ENCODE measurements at places on chromosomes 5 and 9. TPM values are rescaled to one million over a fixed set of nuclear protein-coding genes. Genes with fewer than 3 reads are reported as not detected.

KLHL3 gene
- 1.6 TPM for total RNA-seq

TMC1 gene
- total RNA-seq = not detected

WDR38 gene
- total RNA-seq = not detected

- DNase-seq = no peak
Measured at GRCh38 chr9:113431191-113431590, 20.6 kb downstream of the C9orf43 start.

DNA sequence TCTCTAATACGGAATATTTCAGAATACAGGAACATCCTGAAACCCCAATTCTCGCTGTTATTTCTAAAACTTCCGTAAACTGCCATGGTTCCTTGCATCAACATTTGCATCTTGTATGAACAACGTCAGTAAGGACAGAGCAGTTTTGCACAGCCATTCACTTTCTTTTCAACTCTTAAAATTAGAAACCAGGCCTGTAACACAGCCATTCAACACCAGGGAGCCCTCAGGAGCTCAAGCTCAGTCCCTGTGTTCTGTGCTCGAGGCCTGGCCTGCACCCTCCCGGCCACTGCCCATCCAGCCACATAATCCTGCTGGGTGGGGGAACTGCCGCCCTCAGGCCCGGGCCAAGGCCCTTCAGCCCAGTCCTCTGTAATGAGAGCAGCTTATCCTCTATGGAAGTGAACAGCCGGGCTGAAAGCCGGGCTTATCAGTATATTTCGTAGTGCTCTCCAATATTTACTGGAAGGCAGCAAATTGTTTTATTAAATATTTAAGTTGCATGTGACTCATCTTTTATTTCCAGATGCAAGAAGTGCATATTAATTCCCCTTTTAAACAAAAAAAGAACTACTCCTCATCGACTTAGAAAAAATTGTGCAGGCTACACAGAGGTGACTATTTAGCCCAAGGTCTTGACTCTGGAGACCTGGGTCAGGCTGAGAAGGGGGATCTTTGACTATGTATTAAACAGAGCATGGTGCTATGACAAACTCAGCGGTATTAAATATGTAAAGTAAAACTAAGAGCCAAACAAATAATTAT is 33.2 kb upstream of the SLC6A3 start:
- DNase-seq = no peak

DNA sequence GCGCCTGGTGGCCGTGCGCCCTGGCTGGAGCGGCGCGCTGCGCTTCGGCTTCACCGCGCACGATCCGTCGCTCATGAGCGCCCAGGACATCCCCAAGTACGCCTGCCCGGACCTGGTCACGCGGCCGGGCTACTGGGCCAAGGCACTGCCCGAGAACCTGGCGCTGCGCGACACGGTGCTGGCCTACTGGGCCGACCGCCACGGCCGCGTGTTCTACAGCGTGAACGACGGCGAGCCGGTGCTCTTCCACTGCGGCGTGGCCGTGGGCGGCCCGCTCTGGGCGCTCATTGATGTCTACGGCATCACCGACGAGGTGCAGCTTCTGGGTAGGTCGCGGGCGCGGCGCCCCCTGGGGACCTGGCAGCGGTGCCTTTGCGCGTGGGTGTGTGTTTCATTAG is 28.9 kb downstream of the NEURL1B start:
- DNase-seq = no peak

DNA sequence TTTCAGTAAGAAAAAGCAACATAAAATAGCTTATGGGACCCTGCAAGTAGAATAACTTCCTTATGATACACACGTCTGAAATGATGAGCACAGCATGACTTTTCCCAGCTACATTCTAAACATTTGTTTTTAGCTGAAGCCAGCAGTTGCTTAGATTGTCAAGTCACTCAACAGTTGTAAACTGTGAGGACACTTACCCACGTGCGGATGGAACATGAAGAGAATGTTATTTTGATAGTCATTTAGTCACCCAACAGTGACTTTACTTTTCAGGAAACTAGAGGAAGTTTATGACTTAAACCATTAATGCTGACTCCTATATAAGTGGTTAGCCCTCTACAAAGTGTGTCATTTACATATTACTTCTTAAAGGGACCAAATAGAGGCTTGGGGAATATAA is 3.0 kb downstream of the HACD4 start:
- no peak for DNase-seq

- no peak for DNase-seq
Measured at GRCh38 chr5:14385019-14385418, 196.6 kb upstream of the OTULINL start.

- DNase-seq = no peak
Measured at GRCh38 chr9:85443190-85443598, 298.6 kb downstream of the AGTPBP1 start.

GRCh38 chr5:107858324-107858723 is 187.6 kb upstream of the EFNA5 start:
- no peak for DNase-seq

DNA sequence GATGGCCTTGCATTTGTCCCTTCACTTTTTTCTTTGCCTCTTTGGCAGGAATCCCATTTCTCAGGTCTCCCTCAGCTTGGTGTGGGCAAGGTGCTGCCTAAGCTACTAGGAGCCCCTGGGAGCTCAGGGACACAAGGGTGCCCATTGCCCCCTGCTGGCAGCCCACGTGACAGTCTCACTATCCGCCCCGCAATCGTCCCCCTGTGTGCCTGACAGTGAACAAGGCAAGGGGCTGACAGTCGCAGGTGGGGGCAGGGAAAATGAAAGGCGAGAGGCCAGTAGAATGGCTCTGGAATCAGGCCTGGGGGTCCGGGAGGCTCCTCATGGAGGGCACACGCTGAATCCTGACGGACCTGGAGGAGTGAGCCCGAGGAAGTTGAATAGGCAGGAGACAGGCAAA is 2.0 kb upstream of the PCDH12 start:
- no peak for DNase-seq

- DNase-seq = no peak
Measured at GRCh38 chr9:125953314-125954019, 206.3 kb downstream of the PBX3 start.

DNA sequence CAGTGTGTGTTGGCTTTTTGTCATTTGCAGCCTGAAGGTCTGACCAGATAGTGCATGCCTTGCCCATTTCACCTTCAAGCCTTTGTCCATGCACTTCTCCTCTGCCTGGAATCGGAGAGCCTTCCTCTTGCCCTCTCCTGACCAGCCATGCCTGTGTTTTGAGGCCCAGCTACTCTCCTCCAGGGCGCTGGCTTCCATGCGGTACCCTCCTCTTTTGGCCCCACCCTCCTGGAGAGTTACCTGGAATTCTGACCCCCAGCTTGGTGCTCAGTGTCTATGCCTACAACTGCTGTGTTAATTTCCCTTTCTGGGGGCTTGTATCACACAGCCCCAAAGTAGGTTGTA is 52.5 kb downstream of the CXXC5 start:
- DNase-seq = no peak

DNA sequence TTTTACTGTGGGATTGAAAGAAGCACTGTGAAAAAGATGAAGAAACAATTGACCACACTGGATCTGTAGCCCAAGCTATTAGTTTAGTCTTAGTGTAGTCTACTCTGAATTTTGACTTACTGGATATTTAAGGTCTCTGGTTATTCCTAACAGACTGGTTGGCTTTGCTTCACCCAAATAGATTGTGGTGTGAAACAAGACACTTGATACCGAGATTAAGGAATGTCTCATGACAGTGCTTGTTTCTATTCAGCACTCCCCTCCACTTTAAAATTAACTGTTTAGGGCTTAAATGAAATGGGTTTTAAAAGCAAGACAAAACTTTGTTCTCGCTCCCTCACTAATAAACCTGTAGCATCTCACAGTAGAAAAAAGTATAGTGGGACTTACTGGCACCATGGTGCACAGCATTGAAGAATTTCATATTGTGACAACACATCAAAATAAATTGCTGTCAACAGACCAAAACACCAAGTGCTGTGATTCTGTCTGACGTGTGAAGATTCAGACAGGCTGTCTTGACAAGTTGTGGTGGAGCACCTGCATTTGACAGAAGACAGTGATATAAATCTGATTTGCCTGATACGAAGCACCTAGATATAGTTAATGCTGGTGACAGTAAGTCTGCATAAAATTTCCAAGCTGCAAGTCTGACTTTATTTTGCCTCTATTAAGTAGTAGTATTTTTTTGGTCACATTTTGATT is 73.1 kb downstream of the PBX3 start:
- no peak for DNase-seq

- DNase-seq = no peak
Measured at GRCh38 chr5:179732918-179733771, 523 bp downstream of the MAML1 start.
